ENCODE measurements at places on chromosomes 2 and 18.

DNA sequence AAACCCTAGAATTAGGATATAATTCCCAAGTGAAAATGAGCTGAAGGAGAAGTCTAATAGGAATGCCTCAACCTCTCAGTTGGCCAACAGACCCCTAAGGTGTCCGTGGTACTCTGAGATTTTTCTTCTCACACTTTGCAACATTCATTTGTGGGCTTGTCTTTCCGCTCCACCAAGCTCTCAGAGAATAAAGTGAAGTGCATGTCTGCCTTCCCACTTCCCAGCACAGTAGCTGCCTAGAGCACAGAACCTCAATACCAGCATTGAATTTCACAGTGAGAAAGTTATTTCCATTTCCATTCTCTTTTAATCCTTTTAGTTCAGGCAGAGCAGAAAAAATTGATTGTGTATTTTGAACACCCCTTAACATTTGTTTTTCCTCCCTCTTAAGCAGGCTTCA is 451.8 kb downstream of the TGIF1 start:
- DNase-seq, result no peak

- peak; percentile 86 for DNase-seq
These were observed at the start of gene KCNK3 for GRCh38 chr2:26692279-26692896. Gene KCNK3 (plus strand): TSS chr2:26692722. CDS start chr2:26692876, 154 bp downstream.

- peak; percentile 83 for DNase-seq
These were observed 302.7 kb upstream of the TNP1 start for GRCh38 chr2:217162533-217162932.

- DNase-seq, result no peak
These were observed 403.3 kb upstream of the NETO1 start for GRCh38 chr18:73270920-73271634.

GRCh38 chr2:187312718-187313282 is 135.3 kb downstream of the CALCRL start:
- DNase-seq, result no peak

- DNase-seq, result no peak
These were observed 177.2 kb downstream of the BCL11A start for GRCh38 chr2:60376252-60376651.

- peak; percentile 91 for DNase-seq
These were observed 41.0 kb upstream of the MGAT4A start for GRCh38 chr2:98771721-98772524.

DNA sequence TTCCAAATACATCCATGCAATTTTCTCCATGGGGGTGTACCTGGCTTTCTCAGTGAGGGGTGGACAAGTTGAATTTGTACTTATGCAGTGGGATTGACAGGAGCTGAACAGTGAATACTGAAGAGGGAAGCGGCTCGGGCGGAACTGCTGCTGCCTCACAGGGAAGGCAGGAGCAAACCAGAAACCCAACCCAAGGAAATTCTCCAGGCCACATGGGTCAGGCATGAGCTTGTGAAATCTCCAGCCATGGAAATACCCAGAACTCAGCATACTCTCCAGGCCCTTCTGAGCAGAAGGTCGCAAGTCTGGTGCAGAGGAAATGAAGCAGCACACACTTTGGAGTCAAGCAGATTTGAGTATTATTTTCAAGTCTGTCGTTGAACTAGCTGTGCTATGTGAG is 26.5 kb upstream of the INO80C start:
- DNase-seq, result peak; percentile 23

GRCh38 chr2:213232649-213233437 is 51.4 kb upstream of the SPAG16 start:
- peak; percentile 68 for DNase-seq

DNA sequence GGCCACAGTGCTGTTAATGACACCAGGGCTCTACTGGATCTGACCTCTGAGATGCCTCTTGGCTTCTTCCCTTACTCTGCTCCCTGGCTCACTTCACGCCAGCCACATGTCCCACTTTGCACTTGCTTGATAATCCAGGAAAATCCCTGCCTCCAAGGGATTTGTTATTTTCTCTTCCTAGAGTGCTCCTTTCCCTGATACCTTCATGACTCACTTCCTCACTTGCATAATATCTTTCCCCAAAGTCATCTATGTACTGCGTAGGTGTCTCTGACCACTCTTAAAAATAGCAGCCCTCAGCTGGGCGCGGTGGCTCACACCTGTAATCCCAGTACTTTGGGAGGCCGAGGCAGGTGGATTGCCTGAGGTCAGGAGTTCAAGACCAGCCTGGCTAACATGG is 572.3 kb downstream of the PLCL1 start:
- no peak for DNase-seq

GRCh38 chr2:54295911-54296310 is 39.9 kb upstream of the TSPYL6 start:
- no peak for DNase-seq

DNA sequence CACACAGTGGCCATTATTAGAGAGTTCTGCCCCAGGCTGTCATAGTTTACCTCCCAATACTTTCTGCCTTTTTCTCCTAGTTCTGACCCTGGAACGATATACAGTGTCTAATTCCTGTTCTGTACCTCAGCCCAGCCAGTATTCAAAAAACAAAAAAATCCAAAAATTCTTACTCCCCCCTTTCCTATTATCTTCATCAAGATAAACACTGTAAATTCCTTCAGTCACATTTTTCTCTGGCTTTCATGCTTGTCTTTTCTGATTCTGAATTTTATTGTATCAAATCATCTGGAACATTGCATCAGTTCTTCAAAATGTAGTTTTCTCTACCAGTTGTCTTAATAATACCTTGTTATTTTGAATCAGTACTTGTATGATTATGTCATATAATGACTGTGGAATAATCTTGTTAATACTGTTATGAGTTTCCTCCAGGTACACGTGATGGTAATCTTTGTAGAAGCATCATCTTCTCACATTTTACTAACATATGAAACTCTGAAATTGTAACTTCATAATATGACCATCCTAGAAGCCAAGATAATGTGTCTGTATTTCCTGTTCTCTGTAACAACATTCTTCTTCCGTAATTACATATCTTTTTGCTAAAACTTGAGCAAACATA is 79.0 kb upstream of the NOSTRIN start:
- no peak for DNase-seq

DNA sequence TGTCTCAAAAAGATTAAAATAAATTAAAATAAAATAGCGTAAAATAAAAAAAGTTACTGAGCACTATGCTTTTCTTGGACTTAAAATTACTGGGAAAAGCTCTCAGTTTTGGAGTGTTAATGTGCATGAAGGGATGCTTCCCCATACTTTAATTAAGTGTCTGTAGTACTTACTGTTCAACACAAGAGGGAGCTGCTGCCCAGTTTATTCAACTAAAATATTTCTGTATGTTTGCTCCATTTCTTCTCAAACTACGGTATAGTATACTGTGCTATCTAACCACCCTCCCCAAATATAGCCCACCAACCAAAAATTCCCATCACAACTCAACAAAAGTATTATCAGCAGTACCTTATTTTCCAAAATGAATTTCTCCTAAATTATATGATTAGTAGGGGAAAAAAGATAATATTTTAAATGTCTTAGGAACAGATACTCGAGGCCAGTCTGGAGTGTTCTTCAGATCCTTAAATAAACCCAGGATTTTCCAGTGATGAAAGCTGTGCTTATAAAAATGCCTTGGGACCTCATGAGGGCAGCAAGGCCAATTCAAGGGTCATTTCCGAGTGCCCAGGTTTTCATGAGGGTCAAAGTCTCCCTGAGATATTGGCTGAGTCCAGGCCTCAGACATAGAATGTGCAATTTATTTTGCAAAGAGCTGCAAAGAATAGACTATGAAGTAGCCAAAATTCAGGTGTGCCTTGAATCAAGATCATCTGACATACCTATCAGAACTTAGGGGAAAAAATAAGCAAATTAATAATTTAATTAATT is 64.1 kb downstream of the CHRNA1 start:
- DNase-seq, result peak; percentile 82

- no peak for DNase-seq
These were observed 55.3 kb downstream of the TSHZ1 start for GRCh38 chr18:75265872-75266271.

DNA sequence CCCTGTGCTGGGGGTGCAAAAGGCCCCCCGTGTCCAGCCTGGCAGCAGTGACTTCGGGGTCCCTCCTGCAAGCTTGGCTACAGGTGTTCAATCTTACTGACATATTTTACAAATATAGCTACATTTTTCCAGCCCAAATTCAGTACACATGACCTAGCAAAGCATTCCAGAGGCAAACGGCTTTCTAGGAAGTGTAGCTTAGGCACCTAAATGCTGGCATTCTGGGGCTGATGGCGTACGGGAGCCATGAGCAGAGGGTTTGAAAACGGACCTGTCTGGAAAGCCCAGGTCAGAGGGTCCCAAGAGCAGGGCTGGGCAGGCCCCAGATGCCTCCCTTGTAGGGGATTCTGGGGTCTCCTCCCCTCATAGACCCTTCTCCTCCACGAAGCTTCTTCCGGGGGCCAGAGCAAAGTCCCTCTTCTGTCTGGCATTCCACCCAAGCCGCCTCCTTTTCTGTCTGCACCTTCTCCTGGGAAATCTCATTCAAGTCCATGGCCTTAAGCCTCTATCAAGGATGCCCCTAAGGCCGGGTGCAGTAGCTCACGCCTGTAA is 63.3 kb upstream of the ASAP2 start:
- no peak for DNase-seq

DNA sequence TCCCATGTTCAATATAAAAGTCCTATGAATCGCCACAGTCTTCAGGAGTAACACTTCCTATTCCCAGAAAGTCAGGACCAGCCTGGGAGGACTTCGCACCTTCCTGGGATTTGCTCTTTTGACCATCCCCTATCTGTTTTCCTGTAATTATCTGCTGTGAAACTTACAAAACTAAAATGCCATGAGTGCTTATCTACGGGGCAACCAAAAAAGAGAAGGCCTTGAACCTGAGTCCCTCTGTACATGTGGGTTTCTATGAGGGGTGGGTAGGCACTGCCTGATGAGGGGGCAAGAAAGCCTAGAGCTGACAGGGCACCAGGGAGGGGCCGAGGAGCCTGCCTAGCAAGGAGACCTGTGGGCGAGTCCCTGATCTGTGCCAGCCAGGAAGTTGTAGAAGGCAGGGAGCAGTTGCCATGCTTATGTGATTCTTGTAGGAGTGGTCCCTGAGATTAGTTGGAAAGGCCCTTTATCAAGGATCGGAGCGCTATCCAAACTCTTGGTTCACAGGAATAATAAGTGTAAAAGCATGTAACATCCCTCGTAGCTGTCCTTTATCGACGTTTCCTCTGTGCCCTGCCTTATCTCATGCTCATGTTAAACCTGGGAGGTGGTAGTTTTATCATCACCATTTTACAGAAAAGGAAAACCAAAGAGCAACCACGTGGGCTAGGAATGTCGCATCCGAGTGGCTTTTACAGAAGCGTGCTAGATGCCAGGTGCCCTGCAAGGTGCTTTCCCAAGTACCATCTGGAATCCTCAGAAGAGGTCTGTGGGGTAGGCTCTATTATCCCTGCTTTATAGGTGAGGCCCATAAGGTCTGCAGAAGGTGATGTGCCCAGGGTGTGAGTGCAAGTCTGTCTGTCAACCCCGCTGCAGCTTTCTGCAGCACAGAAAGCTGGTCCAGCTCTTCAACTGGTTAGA is 111.8 kb downstream of the B3GNT2 start:
- no peak for DNase-seq

DNA sequence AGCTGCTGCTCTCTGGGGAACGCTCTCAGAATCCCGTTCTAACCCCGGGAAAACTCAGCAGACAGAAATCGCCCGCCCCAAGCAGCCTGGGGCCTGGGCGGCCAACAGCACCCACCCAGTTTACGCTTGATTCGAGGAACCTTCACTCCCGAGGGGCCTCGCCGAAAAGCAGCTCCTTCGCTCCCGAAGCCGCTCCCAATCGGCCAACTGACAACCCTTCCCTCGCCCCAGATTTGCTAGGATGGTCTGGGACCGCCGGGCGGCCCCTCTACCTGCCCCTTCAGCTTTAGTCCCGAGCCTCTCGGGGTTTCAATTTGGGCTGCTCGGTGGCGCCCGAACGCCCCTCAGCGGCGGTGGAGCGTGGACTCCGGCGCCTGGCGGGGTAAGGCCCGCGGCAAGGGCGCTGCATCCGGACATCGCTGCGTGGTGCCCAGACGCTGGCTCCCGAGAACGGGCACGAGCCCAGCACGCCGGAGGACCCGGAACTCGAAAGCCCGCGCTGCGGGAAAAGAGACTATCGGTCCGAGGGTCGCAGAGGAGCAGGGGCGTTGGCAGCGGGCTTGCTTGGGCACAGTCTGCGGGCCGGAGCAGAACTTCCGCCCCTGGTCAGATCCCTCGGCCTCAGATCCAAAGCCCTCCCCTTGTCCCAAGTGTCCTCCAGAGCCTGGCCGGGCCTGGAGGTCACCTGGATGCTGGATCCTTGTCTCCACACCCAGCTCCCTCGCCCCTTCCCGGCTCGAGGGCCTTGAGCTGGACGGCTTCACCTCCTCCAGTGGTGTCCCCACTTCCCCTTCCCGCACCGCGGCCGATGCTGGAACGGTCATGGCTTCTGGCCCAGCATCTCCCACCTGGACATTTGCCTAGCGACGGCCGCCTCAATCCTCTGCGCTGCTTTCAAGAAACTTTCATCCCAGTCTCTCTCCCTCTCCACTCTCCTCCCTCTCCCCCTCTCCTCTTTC is 3.0 kb upstream of the OTX1 start:
- DNase-seq, result peak; percentile 69

- no peak for DNase-seq
These were observed 65.9 kb upstream of the SLC1A4 start for GRCh38 chr2:64923385-64923710.

DNA sequence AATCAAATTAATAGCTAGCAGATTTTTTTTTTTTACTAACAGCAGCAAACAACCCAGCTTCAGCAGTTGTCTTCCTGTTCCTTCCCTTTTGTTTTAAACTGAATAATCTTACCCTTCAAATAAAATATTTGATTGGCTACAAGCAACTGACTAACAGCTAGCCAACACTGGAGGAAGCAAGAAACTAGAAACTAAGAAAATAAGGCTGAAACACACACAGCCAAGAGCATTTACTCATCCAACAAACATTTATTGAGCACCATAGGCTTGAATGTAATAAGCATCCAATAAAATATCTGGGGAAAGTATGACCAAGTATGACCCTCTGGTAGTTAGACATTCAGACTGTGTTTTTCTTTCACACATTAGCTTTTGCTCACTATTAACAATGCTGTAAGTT is 189.2 kb downstream of the CD226 start:
- no peak for DNase-seq

GRCh38 chr2:98155716-98156115 is 68.7 kb downstream of the VWA3B start:
- DNase-seq, result no peak

- DNase-seq, result no peak
These were observed 1744.3 kb upstream of the PIK3C3 start for GRCh38 chr18:40210696-40211095.

- no peak for DNase-seq
These were observed 222.1 kb downstream of the ETAA1 start for GRCh38 chr2:67619204-67619603.

DNA sequence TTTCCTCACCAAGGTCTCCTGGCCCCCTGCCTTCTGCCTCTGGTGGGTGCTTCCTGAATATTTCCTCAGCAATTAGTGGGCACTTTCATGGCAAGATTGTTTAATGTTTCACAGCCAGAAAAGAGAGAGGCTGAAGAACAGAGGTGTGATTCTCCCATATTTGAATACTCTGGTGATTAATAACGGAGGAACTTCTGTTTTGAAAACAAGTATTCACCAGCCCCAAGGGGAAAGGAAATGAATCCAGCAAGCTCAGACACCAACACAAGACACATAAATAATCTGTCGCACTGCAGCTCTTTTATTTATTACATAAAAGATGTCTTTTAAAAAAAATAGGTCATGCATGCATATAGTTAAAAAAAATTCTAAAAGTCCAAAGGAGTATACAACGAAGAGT is 57.7 kb downstream of the MRPL35 start:
- no peak for DNase-seq

Measured in activated CD4-positive, alpha-beta T cell treated with anti-CD3 and anti-CD28 coated beads, Interleukin-2, amount 10 ng/mL, durations not matched to agents 24 days and 14 days (primary cell).